WTC11 (cell line): ENCODE measurements at places on chromosomes 5 and 9.

- DNase-seq = no peak
These were observed 26.4 kb downstream of the SLC6A7 start for GRCh38 chr5:150215979-150216944.

- no peak for DNase-seq
These were observed 10.0 kb downstream of the LCP2 start for GRCh38 chr5:170287532-170287931.

GRCh38 chr9:76921165-76921564, 15.3 kb upstream of the PRUNE2 start:
- DNase-seq = no peak

- no peak for DNase-seq
These were observed 335.0 kb upstream of the KLF4 start for GRCh38 chr9:107824556-107824955.

DNA sequence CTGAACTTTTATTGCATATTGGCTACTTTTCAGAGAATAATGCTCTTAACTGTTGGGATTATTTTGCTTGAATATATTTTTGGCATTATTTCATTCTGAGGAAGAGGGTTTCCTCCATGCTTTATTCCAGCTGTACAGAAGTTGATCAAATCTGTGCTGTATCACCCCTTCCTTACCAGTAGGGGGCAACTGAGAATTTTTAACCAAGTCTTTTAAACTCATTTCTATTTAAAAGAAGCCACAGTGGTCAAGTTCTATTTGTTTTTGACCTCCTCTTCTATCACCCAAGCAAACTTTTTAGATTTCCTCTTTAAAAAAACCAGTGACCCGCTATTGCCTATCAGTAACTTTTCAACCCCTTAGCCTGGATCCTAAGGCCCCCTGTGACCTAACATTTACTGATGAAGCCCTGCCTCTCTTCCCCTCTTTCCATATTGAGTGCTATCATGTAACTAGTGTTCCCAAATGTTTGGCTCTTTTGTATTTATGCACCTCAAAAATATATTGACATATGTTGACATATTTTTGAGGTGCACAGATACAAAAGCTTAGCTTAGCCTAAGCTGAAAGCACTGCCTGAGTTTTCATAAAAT, 80.6 kb downstream of the FBXO4 start:
- no peak for DNase-seq

- DNase-seq = no peak
These were observed 103.0 kb downstream of the SPATA31D1 start for GRCh38 chr9:82091610-82092009.

DNA sequence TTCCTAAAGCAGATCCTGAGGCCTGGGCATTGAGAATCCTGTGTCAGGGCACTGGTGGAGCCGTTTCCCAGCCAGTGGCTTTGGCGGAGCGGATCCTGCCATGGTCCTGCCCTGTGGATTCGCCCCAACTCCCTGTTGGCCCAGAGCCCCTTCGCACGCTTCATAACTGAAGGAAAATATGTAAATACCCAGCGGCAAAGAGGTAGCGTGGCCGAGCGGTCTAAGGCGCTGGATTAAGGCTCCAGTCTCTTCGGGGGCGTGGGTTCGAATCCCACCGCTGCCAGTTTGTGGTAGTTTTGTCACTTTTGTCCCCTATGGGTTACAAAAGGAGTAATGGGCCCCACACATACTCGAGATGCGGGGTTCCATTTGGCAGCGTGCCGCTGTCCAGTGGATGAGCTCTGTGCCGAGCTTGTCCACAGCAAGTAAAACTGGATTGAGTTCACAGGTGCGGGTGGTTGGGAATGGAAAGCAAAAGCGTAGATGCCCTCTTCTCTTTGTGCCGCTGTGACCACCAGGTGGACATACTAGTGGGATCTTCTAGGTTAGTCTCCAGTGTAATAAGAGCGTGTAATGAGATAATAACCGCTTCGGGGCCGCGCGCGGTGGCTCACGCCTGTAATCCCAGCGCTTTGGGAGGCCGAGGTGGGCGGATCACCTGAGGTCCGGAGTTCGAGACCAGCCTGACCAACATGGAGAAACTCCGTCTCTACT, 17.3 kb downstream of the TRIM7 start:
- peak; percentile 92 for DNase-seq

GRCh38 chr5:57072218-57072892, 101.5 kb upstream of the GPBP1 start:
- DNase-seq = no peak

GRCh38 chr9:130996676-130997394, 12.1 kb upstream of the LAMC3 start:
- DNase-seq = no peak

DNA sequence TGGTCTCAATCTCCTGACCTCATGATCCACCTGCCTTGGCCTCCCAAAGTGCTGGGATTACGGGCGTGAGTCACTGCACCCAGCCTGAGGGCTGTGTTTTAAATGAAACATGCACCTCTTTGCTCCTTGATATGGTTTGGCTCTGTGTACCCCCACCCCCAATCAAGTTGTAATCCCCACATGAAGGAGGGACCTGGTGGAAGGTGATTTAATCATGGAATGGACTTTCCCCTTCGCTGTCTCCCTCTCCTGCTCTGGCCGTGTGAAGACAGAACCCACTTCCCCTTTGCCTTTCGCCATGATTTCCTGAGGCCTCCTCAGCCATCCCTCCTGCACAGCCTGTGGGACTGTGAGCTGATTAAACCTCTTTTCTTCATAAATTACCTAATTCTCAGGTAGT, 12.5 kb upstream of the NOTCH1 start:
- DNase-seq = no peak

- no peak for DNase-seq
These were observed 253.4 kb upstream of the DMAC1 start for GRCh38 chr9:8052991-8053390.

DNA sequence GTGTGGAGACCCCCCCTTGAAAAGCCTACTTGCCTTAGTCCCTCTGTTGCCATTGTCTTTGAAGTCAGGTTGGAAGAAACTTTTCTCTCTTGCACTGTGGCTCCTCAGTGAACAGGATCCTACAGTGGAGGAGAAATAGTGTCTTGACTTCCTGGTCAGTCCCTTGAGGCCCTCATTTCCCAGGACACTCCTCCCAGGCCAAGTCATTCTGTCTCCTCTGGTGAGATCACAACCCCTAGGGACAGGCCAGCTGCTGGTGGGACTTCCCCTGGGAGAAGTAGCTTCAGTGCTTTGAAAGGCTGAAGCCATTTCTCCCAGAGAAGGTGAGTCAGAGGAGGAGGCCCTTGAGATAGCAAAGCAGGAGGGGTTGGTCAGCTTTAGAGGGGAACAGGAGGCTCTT, 10.1 kb upstream of the GRIA1 start:
- DNase-seq = no peak

DNA sequence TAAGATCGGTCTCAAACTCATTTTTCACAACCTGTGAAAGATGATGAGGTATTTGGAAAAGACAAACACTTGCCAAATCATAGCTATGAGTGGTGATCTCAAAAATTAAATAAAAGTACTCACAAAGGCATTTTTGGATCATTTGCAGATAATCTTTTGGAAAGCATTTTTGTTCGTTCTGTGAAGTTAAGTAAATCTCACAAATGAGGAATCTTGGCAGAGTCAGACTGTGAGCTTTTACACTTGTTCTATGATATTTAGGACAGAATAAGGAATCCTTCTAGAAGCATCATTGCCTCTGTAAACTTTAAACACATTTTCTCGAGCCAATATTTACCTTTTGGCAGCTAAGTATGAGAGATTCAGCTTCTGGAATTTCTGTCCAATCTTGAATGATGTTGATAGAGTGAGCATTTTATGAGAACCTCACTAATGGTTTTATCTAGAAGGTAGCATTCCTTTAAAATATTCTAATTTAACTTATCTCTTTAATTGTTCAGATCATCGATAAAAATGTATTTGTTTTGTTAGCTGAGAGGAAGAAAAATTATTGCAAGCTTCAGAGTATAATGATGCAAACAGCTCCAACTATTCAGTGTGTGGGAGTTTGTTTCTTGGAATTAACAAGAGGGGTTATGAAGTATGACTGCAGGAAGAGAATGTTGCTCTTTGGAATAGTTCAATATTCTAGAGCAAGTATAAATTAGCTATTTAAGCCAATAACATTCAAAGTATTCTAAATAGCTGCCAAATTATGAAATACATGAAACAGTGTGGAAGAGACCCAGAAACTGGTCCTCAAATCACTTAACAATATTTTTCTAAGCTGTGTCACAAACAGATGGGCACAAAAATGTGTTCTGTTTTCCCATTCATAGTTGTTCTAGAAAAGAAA, 48.6 kb upstream of the SLCO6A1 start:
- no peak for DNase-seq

- no peak for DNase-seq
These were observed 73.5 kb downstream of the MFAP3 start for GRCh38 chr5:154112255-154112654.

- DNase-seq = no peak
These were observed 417.9 kb downstream of the NFIB start for GRCh38 chr9:13896047-13896446.

DNA sequence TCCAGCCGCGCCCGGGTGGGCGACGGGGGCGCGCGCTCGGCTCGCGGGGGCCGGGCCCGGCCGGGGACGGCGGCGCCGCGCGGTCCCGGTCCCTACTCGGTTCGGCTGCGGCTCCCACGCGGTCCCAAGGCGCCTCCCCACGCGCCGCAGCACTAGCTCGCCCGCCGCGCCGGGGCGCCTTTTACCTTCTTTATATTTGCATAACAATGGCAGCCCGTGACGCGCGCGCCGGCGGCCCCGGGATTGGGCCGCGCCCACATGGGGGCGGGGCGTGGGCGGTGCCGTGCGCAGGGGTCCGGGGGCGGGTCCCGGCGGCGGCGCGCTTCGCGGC, at the start of gene NRARP:
Gene NRARP (minus strand): TSS at position 154 of the 331 bp plus-strand sequence. CDS start 343 bp downstream, outside the sequence.
- DNase-seq = peak; percentile 84

DNA sequence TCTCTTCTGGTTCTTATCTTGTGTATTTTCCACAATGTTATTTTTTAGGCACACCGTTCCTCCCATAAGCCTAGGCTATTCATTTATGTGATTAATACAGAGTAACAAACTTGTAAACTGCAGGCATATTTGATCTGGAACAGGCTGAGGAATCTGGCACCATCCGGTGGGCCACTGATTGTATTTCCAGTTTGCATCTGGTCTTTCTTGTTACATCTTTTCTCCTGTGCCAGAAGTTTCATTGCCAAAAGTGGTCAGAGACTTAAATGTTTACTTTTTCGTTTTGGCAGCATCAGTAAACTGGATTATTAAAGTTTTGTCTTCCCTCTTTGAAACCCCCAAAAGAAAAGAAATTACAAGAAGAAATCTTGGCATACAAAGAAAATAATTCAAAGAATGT, 17.9 kb upstream of the ZCCHC7 start:
- DNase-seq = no peak
